ENCODE measurements at places on chromosomes 16 and 17.

- no peak for DNase-seq
Measured at GRCh38 chr16:86306011-86306644, 204.2 kb upstream of the FOXF1 start.

GRCh38 chr17:10859051-10859450, 21.2 kb upstream of the PIRT start:
- no peak for DNase-seq

GRCh38 chr17:4719146-4719545, 8.7 kb downstream of the ARRB2 start:
- no peak for DNase-seq

DNA sequence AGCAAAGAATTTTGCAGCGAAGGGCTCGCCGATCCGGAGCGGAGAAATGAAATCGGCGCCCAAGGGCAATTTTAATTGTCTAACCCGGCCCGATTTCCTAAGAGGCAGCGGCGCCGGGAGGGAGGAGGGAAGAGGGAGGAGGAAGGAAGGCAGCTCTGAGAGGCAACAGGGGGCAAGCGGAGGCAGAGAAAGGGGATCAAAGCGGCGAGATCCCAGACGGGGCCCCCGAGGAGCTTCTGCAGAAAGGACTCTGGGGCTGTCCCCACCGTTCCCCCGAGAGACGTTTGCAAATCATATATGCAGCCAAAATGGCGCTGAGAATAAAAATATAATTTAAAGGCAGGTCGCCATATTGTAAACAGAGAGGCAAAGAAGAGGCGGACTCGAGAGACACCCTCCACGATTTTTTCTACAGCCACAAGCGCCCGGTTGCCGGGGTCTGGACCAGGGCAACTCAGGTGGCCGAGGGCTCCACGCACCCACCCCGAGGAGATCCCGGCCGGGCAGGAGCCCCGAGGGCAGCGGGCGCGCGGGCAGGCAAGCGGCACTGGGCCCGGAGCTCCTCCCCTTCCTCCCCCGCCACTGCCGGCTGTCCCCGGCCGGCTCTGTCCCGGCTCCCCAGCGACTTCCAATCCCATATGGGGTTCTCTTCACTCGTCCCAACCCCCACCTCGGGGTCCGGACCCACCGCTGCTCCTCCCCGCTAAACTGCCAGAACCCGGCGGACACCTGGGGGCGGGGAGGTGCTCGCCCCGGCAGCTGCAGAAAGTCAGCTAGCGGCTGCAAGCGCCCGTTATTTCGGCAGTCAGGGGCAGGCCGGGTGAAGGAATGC, 1.9 kb downstream of the PHF12 start:
- DNase-seq, result peak; percentile 63

GRCh38 chr16:21703156-21703555, 39.4 kb downstream of the OTOA start:
- DNase-seq, result no peak

DNA sequence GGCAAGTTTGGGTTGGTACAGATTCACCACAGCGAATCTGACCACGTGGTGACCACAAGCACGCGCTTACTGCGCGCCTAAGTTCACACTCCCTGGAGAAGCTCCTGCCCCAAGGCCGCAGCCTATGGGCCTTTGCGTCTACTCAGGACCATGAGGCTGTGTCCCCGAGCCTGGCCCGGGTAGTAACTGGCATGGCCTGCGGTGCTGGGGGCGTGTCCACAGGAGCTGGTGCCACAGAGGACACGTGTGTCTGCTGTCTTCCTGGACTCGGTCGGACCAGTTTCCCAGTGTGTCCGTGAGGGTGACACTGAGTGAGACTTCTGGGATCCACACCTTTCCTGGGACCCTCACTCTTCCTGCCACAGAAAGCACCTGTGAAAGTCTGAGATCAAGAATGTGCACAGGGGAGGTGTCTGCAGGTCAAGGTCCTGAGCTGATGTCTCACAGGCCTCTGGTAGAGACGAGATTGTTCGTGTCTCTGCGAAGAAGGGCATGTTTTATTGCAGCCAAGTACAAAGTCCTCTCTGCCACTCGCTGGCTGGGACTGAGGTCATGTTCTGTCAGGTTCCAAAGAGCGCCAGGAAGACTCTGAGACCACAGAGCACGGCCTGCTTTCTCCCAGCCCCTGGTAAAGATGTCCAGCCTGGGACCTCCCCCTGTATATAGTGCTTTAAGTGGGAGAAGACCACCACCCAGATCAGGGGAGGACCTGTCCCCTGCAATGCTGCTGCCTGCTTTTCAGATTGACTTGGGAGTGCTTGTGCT, 25.2 kb upstream of the CAPN15 start:
- DNase-seq, result no peak

DNA sequence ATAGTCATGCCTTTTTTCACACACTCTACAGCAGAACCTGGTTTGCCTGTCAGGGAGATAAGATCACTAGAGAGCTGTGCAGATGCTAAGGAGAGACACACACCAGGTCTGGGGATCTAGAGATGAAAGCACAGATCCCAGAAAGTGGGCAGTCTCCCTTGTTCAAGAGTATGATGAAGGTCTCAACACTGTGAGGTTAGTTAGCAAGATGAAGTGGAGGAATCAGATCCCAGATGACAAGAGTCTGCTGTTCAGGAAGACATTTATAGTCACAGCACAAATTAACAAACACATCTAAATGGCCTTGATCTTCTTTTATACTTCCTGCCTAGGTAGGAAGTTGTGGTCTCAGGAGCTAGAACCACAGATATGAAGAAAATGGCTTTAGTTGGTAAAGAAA, 23.4 kb upstream of the SKAP1 start:
- peak; percentile 59 for DNase-seq

Data from activated CD4-positive, alpha-beta T cell treated with anti-CD3 and anti-CD28 coated beads, Interleukin-10, Interleukin-2, amounts not matched to agents 100 ng/mL and 50 ng/mL, durations not matched to agents 16 hours and 8 hours (primary cell).